ENCODE measurements at places on chromosomes 6 and 20. TPM values are rescaled to one million over a fixed set of nuclear protein-coding genes. Genes with fewer than 3 reads are reported as not detected.

DNA sequence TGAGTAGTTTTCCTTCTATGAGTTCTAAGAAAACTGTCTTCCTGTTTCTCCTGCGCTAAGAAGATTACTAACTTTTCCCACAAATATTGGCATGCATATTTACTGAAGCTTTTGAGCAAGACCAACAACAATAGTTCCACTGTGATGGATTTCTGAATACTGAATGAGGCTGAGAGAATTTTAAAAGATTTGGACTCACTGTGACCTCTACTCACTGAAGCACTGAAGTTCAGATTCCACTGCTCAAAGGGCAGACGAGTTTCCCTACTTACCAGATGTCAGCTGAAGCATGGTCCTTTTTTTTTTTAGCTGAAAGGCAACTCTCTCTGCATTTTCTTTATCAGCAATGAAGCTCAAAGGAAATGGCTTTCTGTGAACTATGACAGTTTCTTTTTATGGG is 718.5 kb downstream of the RFPL4B start:
- peak; percentile 43 for DNase-seq

The SLC32A1 gene
- total RNA-seq: not detected

- peak; percentile 84 for DNase-seq
These were observed 17.7 kb downstream of the SNX9 start for GRCh38 chr6:157840776-157841175.

DNA sequence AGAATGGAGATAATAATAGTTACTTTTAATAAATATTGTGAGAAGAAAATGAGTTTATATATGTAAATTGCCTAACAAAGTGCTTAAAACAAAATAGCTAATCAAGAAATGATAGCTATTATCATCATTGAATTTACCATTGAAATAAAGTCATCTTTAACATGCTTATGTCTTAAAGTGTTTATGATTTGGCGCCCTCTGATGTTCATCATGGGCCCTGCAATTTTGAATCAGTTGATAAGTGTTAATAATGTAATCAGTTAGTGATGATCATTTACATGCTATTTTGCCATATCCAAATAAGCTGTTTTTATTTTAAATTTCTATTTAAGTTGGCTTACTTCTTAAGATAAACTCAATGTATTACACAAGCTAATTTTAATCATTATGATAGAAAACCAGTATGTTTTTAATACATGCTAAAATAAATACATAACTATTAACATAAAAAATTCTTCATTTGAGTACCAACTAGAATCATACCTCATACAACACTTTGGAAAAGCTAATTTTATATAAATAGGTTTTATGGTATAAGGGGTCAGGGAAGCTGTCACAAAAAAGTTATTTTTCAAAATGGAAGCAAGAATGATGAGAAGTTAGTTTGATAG is 39.2 kb upstream of the TPD52L1 start:
- peak; percentile 61 for DNase-seq

The GNAS-AS1 gene
- total RNA-seq: 0.83 TPM

The CDH4 gene
- 1.6 TPM for total RNA-seq

DNA sequence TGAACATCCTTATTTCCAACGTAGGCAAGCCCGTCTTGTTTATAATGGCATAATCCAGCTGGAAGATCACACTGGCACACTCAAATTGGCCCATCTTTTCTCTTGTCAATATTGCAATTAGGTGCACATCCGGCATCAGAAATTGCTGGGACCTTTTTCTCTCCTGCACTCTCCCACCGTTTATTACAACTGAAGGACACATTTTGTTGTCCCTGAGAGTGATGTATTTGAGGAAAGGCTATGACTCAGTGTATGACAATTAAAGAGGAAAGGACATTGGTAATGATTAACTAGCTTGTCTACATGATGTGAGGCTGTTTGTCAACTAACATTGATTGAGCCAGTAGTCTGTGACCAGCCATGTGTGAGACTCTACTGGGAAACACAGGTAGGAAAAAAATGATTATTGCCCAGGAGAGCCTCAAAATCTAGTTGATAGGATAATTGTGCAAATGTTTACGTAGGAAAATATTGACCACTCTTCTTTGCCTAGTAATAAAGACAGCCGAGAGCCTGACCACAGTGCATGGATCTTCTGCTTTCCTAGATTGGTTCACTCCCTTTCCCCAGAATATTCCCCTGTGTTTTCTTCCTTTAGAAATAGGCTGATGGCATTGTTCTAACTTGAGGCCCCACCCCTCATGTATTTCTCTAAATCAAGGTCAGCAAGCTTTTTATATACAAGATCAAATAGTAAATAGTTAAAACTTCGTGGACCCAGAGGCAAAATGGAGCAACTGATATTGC is 230.0 kb upstream of the BTBD3 start:
- no peak for DNase-seq

The GSTA1 gene
- 0.18 TPM for total RNA-seq

DNA sequence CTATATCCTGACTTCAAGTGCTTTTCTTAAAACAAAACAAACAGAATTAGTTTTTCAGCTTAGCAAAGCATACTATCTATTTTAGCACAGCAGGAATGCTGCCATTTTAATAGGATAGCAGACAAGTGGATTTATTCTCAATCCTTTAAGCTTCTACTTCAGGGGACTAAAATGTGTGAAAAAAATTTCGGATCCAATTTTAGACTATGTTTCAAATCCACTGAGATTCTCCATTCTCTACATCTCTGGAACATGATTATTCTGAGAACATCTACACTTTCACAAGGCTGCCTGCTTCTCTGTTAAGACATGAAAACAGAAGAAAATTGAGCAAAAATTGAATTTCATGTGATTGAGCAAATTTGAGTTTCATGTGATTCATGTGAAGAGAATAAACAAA is 1321.3 kb downstream of the HACE1 start:
- no peak for DNase-seq
